GM23338 (cell line): ENCODE measurements at places on chromosomes 2 and 18. TPM values are rescaled to one million over a fixed set of nuclear protein-coding genes. Genes with fewer than 3 reads are reported as not detected.

DNA sequence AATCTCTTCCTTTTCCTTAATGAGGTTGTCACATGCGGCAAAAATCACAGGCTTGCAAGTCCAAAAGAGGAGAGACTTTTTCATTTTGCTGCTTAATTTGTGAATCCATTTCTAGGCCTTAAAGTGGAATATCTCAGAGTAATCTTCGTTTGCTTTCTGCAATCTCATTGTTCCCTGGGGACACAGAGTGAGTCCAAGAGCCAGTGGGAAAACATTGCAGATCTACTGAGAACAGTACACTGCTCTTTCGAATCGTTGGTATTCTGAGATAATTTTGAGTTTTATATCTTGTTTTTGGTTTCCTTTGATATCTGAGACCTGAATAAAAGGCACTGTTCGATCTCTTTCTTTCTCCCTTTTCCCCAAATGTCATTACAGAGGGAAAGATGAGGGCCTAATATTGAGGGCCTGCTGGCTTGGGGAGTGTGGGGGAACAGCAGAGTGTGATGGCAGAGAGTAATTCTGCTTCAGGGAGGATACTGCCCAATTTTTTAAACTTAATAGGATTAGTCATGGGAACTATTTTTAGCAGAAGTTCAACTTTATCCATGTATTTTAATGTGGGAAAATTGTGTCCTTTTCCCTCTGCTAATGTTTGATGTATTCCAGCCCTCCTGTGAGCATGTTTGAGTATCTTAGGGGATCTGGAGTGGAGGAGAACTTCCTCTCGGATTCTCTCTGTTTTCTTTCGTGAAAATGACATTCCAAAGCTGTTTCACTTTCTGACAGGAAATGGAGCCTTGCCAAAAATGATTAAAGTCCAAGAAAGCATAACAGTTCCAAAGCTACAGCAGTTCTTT is 418.2 kb upstream of the ZEB2 start:
- DNase-seq = no peak

PRADC1 gene
- total RNA-seq = 6.5 and 8.6 TPM in 2 replicates

DNA sequence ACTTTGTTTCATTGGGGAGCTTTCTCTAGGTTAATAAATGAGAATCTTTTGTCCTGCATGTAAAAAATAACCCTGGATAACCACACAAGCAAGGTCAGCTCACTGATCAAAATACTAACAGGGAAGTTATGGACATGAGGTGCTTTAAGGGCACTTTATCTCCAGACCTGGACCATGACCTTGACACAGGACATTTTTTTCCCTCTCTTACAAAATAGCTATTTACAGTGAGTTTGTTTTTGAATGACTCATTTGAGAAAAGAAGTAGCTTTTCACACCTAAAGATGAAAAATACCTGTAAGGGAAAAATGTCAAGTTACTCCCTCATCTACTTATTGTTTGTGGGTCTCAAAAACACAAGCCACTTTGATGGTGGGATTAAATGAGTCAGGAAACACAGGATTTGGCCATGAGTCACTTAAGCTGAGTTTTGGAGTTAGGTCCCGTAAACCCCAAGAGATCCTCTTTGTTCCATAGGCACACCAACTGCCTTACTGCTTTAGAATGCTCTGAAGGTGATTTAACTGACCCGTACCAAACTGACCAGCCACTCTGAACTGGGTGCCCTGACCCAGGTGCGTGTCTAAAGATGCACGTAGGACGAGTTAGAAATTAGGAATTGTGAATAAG is 479.3 kb upstream of the NXPH2 start:
- no peak for DNase-seq

DNA sequence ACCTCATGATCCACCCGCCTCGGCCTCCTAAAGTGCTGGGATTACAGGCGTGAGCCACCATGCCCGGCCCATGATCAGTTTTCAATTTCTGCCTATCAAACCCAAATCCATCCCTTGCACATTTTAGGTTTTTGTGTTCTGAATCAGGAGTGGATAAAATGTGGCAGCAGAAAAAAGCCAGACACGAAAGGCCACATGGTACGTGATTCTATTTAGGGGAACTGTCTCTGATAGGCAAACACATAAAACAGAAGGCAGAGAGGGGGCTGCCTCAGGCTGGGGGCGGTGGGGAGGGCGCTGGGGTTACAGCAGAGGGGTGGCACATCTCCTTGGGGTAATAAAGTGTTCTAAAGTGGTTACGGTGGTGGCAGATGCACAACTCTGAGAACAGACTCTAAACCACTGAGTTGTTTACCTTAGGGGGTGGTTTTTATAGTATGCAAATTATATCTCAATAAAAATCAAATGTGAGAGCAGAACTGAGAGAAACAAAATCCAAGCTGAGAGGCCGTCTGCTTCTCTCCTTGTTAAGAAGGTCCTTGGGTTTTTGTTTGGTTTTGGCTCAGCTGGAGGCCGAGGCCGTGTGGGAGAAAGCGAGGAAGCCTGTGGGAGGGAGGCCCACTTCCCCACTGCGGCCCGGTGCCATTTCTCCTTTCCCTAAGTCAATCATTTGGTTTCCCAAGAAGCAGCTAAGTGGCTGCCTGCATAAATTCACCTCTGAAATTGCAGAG is 78.0 kb downstream of the SOWAHC start:
- DNase-seq = no peak

DTNA gene
- total RNA-seq = 25.1 and 34.4 TPM in 2 replicates

DNA sequence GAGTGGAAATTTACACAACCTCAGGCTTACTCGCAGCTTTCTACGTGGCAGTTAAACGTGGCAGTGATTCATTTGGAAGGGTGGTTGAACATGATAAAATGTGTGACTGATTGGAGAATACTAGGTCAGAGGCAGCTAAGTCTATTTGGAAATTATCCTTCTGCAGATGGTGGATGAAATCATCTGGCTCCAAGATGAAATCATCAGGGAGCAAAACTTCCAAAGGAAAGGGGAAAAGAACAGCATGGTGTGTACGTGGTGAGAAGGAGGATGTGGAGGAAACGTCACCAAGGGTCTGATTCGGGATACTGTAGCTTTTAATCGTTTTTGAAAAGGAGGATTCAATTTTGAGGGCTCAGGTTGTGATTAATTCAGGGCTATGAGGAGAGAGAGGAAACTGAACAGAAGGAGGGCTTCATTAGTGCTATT is 47.9 kb downstream of the COL3A1 start:
- DNase-seq = no peak

NYAP2 gene
- not detected in 2 replicates for total RNA-seq

GRCh38 chr18:498931-499775 is 1.3 kb downstream of the COLEC12 start:
- DNase-seq = peak; percentile 47
